Upper lobe of left lung (tissue), 6 donors: ENCODE measurements at places on chromosomes 2 and 18. TPM values are rescaled to one million over a fixed set of nuclear protein-coding genes. Genes with fewer than 3 reads are reported as not detected.

The KCNK3 gene
- total RNA-seq: 36.1 TPM

The KRTCAP3 gene
- 13.8 TPM for total RNA-seq

The NBEAL1 gene
- total RNA-seq: 92.2 TPM

The LIMS4 gene
- total RNA-seq: 0.76 TPM

The PDIA6 gene
- 134 TPM for total RNA-seq

The SEMA4F gene
- total RNA-seq: 13.1 TPM

The SPOPL gene
- total RNA-seq: 10.5 TPM

The DSG3 gene
- not detected for total RNA-seq

The SPAG16 gene
- 13.2 TPM for total RNA-seq

The MERTK gene
- 15.5 TPM for total RNA-seq

The HOXD1 gene
- total RNA-seq: 4.4 TPM

GRCh38 chr2:47201224-47201623, 46.1 kb upstream of the STPG4 start:
- DNase-seq: no peak
- no peak overlapping the region for H3K27ac ChIP-seq
- no peaks in the 10 kb centered on the region for H3K27me3 ChIP-seq
- H3K4me1 ChIP-seq: no peaks in the 10 kb centered on the region
- no peak overlapping the region for H3K4me3 ChIP-seq
- no peaks in the 10 kb centered on the region for H3K36me3 ChIP-seq

- H3K36me3 ChIP-seq: no peaks in the 10 kb centered on the region
- no peak overlapping the region for H3K27ac ChIP-seq
- H3K4me1 ChIP-seq: no peaks in the 10 kb centered on the region
- H3K27me3 ChIP-seq: no peaks in the 10 kb centered on the region
These were observed 151.7 kb downstream of the ADCYAP1 start for GRCh38 chr18:1056404-1056803.

- no peaks in the 10 kb centered on the region for H3K4me1 ChIP-seq
- DNase-seq: no peak
- H3K27me3 ChIP-seq: no peaks in the 10 kb centered on the region
- no peak overlapping the region for H3K27ac ChIP-seq
- no peaks in the 10 kb centered on the region for H3K36me3 ChIP-seq
- H3K4me3 ChIP-seq: no peak overlapping the region
These were observed 20.6 kb downstream of the KCNH7 start for GRCh38 chr2:162817921-162818320.

DNA sequence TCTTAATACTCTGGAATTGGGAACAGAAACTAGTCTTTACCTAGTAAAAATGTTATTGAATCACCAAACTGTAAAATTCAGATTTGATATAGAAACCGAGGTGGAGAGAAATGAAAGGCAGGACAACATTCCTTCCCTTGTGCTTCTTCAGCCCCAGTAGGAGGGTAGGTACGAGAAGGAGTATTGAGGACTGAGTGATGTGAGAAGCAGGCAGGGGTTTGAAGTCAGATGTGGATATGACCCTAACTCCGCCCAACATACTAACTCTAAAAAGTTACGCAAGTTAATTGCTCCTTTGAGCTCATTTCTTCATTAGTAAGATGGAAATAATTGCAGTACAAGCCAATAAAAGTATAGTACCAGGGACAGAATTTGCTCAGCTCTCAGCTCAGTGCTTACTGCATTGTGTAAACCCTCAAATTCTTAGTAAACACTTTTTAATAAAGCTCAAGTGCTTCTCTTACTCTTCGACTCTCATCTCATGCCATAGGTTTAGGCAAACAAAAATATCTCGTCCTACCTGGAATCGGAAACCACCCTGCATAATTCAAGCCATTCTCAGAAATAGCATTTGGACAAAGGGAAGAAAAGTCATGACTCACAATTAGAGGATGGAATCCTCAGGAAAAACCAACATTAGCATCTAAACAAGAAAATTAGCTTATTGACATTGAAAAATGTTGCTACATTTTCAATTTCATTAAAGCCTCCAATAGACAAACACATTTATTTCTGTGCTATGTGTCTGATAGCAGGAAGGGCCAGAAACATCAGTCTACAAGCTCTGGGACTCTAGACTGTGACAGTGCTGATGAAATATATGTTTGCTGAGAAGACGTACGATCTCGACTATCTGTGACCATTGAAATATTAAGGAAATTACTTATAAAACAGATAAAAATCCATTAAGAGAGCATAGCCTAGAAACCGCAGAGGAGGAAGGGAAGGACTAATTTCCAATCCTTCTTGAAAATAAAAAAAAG, 161.3 kb downstream of the HNMT start:
- no peaks in the 10 kb centered on the region for H3K4me1 ChIP-seq
- H3K27ac ChIP-seq: no peak overlapping the region
- H3K27me3 ChIP-seq: no peaks in the 10 kb centered on the region
- no peak overlapping the region for H3K4me3 ChIP-seq
- no peaks in the 10 kb centered on the region for H3K36me3 ChIP-seq

DNA sequence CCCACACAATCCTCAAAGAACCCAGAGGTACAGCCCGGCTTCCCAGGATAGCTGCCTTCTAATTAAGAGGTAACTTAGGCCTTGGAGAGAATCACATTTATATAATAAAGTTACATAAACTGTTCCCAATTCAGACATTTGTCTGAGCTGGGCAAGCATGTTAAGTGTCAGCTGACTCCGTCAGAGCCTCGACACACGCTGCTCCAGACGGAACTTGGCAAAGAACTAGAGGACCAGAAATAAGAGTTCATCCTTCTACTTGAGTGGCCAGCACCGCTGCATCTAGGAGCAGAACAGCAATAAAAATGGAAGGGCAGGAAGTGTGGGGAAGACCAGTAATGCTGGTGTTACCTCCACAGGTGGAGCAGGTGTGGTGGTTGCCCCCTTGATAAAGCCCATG, 80.5 kb downstream of the MYO5B start:
- H3K27ac ChIP-seq: no peak overlapping the region
- H3K27me3 ChIP-seq: no peaks in the 10 kb centered on the region
- H3K4me1 ChIP-seq: peaks cover 3% of the 10 kb centered on the region
- H3K36me3 ChIP-seq: no peaks in the 10 kb centered on the region
- no peak overlapping the region for H3K4me3 ChIP-seq

GRCh38 chr2:2527148-2527547, 196.1 kb upstream of the MYT1L start:
- no peaks in the 10 kb centered on the region for H3K4me1 ChIP-seq
- no peaks in the 10 kb centered on the region for H3K27me3 ChIP-seq
- no peaks in the 10 kb centered on the region for H3K36me3 ChIP-seq
- no peak overlapping the region for H3K27ac ChIP-seq

- H3K4me3 ChIP-seq: no peak overlapping the region
- H3K4me1 ChIP-seq: peaks cover 12% of the 10 kb centered on the region
- no peak overlapping the region for H3K27ac ChIP-seq
- H3K36me3 ChIP-seq: no peaks in the 10 kb centered on the region
- DNase-seq: no peak
- H3K27me3 ChIP-seq: no peaks in the 10 kb centered on the region
These were observed 90.8 kb upstream of the LGALSL start for GRCh38 chr2:64363140-64363539.

DNA sequence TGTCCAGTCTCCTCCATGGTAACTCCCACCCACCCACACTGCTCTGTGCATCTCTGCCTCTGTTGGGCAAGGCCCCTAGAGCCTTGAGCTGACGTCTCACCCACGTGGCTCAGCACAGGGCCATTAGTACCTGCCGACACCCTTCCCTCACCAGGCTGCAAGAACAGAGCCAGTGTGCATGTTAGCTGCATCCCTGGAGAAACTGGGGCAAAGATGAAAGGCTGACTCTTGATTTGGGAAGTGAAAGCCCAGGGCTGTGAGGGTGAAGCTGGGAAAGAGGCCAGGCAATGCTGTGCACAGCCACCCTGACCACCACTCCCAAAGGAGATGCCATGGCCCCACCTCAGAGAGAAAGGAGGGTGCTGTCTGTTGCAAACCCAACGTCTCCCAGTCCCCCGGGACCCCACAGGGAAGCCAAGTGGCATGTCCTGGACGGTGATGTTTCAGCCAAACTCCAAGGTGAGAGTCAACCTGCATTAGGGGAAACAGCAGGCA, 20.0 kb upstream of the HPCAL1 start:
- no peaks in the 10 kb centered on the region for H3K27me3 ChIP-seq
- no peaks in the 10 kb centered on the region for H3K36me3 ChIP-seq
- H3K4me1 ChIP-seq: peaks cover 34% of the 10 kb centered on the region
- DNase-seq: no peak
- peak overlapping the region; percentile 34 for H3K27ac ChIP-seq
- no peak overlapping the region for H3K4me3 ChIP-seq

GRCh38 chr2:199883474-199884212, 27.4 kb upstream of the C2orf69 start:
- H3K27me3 ChIP-seq: no peaks in the 10 kb centered on the region
- no peak overlapping the region for H3K27ac ChIP-seq
- no peaks in the 10 kb centered on the region for H3K36me3 ChIP-seq
- DNase-seq: no peak

GRCh38 chr2:72036173-72036545, 111.5 kb downstream of the CYP26B1 start:
- H3K27ac ChIP-seq: no peak overlapping the region
- no peak for DNase-seq
- H3K36me3 ChIP-seq: no peaks in the 10 kb centered on the region

- H3K36me3 ChIP-seq: no peaks in the 10 kb centered on the region
- DNase-seq: no peak
- no peak overlapping the region for H3K27ac ChIP-seq
These were observed 159.3 kb upstream of the GULP1 start for GRCh38 chr2:188132385-188132784.

DNA sequence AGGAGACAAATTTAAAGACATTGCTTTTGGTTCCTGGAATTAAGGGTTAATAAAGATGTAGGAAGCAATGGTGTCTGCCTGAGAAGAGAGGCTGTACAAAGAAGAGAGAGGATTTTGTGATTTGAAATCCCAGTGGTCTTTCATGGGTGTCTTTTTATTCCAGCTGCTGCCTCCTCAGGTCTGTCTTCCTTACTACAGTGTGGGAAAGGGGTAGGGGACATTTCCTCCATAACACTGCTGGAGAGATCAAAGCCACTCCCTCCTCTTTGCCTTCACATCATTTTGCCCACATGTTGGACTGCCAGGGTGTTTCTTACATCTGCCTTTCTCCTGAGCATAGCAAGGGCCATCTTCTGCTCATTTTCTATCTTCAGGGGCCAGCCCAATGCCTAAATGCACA, 348.5 kb downstream of the EN1 start:
- H3K27me3 ChIP-seq: no peaks in the 10 kb centered on the region
- H3K36me3 ChIP-seq: no peaks in the 10 kb centered on the region
- no peak for DNase-seq
- no peak overlapping the region for H3K27ac ChIP-seq

GRCh38 chr2:142048581-142048980, 82.2 kb downstream of the LRP1B start:
- H3K27me3 ChIP-seq: no peaks in the 10 kb centered on the region
- no peaks in the 10 kb centered on the region for H3K4me1 ChIP-seq
- DNase-seq: no peak
- H3K27ac ChIP-seq: no peak overlapping the region
- H3K4me3 ChIP-seq: no peak overlapping the region

GRCh38 chr18:1505856-1506255, 601.2 kb downstream of the ADCYAP1 start:
- no peak overlapping the region for H3K27ac ChIP-seq
- DNase-seq: no peak
- no peaks in the 10 kb centered on the region for H3K4me1 ChIP-seq
- H3K4me3 ChIP-seq: no peak overlapping the region
- H3K36me3 ChIP-seq: no peaks in the 10 kb centered on the region

- H3K4me1 ChIP-seq: peaks cover 32% of the 10 kb centered on the region
- H3K27me3 ChIP-seq: no peaks in the 10 kb centered on the region
- DNase-seq: no peak
- H3K36me3 ChIP-seq: no peaks in the 10 kb centered on the region
These were observed 761 bp upstream of the IDH1 start for GRCh38 chr2:208255557-208256106.

- no peak overlapping the region for H3K4me3 ChIP-seq
- H3K27ac ChIP-seq: no peak overlapping the region
- no peaks in the 10 kb centered on the region for H3K27me3 ChIP-seq
- DNase-seq: no peak
- peaks cover 8% of the 10 kb centered on the region for H3K4me1 ChIP-seq
These were observed 11.4 kb upstream of the ARHGAP25 start for GRCh38 chr2:68723181-68723580.

DNA sequence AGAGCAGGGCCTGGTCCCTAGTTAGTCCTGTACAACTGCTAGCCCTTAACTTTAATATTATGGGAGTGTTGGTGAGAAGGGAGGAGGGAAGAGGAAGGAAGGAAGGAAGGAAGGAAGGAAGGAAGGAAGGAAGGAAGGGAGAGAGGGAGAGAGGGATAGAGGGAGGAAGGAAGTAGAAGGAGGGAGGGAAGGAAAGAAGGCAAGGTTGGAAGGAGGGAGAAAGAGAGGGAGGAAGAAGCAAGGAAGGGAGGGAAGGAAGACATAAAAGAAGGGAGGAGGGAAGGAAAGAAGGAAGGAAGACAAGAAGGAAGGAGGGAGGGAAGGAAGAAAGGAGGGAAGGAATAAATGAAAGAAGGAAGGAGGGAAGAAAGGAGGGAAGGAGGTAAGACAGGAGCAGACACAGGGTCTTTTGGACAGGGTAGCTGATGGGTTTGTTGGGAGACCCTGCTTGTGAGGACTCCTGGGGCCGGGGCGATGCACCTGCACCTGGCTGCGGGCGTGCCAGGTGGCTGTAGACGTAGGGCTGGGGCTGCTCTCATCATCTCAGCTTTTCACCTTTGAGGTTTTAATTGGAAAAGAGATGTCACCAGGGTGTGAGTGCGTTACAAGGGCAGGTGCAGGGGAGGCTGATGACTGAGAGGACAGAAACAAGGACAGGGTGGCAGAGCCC, 5.9 kb upstream of the POMC start:
- H3K27me3 ChIP-seq: no peaks in the 10 kb centered on the region
- no peak for DNase-seq
- no peak overlapping the region for H3K4me3 ChIP-seq

DNA sequence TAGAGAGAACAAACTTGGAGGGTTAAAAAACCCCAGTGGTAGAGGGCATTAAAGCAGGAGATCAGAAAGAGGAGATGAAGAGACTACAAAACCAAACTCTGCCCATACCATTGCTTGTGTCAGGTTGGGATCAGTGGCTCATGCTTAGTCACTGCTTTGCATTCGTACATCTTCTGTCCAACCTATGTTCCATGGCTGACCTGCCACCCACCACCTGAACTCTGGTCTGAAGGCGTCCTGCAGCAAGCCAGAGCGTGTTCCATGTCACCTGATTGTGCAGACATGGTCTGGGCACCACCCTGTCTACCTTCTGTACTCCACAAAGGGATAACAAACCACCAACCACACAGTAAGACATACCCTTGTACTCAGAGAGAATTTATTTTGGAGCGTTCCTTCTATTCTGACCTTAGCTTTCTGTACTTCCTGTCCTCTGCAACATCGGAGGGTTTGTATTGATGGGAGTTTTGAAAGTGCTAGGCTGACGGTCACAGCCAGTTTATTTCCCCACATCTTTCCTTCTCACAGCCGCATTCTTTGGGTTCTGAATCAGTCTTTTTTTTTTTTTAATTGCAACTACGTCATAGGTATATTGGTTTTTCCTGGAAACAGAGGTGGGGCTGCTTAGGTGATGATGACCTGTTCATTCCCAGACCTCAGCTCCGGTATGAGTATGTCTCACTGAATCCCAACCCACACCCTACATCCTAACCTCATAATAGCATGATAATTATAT, 88.3 kb downstream of the SOWAHC start:
- H3K27me3 ChIP-seq: no peaks in the 10 kb centered on the region
- H3K4me1 ChIP-seq: peaks cover 22% of the 10 kb centered on the region
- DNase-seq: no peak
- no peak overlapping the region for H3K4me3 ChIP-seq
- H3K27ac ChIP-seq: no peak overlapping the region
